ENCODE measurements at places on chromosomes 2 and 18.

DNA sequence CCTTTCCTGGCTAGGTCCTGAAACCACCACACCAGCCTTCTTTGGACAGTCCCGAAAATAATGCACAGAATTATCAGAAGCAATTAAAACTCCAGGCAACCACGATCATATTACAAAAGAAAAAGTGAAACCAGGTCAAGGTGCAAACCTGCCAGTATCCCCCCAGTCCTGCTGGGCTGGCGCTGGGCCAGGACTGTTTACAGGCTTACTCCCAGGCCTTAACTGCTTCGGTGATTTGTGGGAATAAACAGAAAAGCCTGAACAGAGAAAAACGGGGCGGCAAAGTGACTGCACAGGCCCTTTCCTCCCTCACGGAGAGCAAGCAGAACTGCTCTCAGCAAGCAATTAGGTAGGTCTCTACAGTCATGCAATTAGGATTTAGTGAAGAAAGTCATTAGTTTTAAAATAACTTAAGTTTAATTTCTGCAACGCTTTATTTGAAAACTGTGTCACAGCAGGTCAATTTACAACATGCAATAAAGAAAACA is 1.3 kb downstream of the HDAC4 start:
- DNase-seq: peak; percentile 21

DNA sequence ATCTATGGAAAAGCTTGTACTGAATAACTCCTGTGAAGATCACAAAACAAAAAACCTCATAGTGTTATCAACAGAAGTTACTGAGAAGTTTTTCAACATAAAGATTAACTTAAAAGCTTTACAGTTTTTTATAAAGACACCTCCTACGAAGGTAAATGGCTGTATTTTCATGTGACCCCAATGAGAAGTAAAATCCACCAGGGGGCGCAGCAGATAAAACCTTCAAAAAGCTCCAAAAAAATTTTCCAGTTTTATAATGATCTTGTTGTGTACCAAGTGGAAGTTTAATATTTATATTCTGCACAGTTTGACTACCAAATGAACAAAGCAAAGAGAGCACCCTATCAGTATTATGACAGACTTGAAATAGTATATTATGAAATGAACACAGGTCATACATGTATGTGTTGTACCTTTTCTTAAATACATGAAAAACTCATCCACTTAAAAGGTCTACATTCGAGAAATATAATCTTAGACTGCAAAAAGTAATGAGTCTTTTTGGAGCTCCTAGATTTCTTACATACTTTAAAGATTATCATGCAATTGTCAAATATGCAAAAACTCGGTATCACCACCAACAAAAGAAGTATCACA is 38.5 kb downstream of the PNO1 start:
- peak; percentile 76 for DNase-seq

DNA sequence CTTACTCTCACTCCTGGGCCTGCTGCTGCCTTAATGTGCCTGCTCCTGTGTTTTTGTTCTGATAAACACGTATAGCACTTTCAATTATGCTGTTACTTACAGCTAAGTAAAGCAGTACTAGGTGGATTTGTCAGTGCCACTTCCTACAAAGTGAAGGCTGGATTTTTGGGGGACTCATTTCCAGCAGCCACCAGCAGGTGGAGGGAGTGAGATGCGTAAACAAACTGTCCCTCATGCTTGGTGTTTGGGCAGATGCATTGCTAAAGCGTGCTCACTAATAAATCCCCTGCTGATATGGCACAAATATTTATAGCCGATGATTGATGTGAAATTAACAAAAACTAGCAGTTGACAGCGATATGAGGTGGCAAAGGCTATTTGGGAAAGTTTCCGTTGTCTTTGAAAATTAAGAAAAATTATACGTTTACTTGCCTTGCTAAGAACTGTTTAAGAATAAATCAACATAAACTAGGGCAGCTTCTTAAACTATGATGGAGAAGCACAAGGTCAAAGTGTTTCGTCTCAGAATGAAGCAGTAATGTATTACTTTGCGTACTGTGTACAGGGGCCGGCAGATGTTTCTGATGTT is 101.7 kb downstream of the AGAP1 start:
- peak; percentile 79 for DNase-seq

GRCh38 chr2:239324456-239324855 is 76.4 kb downstream of the HDAC4 start:
- DNase-seq: no peak

Data from SK-MEL-5 (cell line).